ENCODE measurements at places on chromosomes 1 and 21.
A peak's percentile ranks its signal among the peaks of the same experiment; 100 is the strongest.

DNA sequence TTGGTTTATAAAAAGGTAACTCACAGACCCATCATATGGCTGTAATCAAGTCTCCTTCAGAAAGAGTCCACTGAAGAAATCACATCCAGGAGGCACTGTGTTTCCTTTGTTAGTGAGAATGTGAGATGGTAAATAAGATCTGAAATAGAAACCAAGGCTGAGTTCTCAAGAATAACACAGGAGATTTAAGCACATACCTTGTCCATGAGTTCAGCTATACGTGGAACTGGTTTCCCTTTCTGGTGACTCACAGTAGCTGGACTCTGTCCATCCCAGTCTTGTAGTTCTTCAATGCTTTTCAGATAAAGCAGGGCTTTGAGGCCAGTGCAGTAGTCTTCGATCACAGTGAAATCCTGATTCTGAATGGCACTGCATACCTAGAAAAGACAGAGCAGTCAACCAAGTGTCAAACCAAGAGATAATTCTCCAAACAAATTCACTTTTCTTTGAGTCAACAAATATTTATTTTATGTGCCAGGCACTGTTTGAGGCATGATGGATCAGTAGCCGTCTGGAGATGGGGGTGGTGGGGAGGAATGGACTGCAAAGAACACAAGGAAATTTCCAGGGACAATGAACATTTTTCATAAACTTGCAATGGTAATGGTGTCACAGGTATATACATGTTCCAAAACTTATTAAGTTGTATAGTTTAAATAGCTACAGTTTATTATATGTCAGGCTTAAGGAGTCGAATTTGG is 471.4 kb downstream of the PTBP2 start:
- DNase-seq: no peak

DNA sequence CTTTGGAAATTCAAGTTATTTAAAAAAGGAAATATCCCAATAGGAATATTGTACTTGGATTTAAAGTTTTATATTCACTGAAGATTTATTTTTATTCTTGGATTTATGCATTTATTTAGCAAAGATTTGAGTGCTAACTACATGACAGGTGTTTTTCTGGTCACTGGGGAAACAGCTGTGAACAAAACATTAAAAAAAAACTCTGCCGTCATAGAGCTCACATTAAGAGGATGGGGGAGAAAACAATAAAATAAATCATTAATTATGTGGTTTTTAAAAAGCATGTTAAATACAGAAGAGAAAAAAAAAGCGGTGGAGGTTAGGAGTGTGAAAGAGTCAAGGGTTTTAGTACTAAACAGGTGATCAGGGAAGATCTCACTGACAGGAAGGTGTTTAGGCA is 149.9 kb downstream of the GALNT2 start:
- DNase-seq: no peak

DNA sequence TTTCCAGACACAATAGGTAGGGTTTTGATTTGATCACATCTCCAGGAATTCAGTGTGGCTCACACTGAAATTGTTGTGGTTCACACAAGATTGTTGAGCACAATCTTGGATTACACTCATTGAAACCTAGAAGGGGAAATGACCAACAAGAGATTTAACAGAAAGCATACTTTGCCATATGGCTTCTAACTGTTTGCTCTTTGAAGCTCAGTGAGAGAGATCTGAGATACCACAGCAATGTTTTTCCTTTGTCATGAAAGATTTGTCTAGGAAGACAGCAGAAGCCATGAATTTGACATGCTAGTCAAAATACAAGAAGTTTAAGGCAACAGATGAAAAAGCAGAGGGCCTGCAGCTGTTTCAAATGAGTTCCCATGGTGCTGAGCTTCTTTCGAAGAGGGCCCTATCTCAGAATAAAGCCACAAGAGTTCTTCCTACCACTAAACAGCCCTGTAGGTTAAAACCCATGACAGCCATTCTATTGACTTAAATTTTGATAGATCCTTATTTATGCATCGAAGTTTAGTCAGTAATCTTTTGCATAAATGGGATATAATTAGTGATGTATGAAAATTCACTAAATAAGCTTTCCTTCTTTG is 650.4 kb downstream of the LTN1 start:
- no peak for DNase-seq

DNA sequence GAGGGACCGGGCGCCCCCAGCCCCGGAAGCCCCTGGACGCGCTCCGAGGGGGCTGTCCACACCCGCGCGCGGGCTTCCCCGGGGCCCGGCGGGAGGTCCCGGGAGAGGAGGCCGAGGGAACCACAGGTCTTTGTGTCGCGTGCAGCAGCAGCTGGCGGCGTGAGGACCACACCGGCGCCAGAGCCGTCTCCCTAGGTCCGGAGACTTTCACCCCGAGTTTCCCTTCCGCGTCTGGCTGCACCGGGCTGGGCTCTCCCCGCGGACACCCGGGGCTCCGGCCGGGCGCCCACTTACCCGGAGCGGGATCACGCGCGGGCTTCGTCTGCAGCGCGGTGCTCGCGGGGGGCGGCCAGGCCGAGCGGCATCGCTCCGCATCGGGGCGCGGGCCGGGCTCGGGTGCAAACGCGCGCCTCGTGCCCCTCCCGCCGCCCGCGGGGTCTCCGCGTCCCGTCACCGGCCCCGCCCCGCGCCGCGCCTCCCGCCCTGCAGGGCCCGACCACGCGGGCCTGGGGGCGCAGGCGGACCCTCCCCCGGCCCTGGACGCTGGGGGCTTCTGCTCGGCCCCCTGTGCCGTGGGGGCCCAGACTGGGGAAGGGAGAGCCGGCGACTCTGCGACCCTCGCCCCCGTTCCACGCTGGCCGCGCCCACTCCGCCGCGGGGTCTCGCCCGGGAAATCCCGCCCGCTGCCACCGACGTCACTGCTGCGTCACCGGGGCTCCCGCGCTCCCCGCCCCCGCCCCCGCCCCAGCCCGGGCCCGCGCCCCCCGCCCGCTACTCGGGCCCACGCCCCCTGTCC is at the start of gene GNG4:
Gene GNG4, minus strand, starts transcription at position 417 of the 796 bp plus-strand sequence. CDS start 65,946 bp downstream, outside the sequence.
- peak; percentile 29 for DNase-seq

GRCh38 chr1:12475947-12476346 is 142.1 kb downstream of the DHRS3 start:
- DNase-seq: no peak

DNA sequence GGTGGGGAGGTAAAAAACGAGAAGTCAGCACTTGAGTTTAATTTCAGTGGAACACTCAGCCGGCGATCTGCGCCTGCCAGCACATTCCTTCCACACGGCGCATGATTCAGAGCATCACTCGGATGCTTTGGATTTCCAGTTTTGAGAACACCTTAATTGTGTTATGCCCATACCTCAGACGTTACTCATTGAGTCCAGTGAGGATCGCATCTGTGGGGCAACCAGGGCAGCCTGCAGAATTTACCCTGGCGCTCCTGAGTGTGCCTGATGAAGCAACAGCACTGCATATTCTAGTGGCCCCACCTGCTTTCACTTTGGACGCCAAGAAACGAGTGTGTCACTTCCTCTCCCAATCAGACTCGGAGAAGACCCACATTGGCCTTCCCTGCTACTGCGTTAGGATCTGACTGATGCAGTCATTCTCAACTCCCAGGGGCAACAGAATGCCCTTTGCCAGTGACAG is 19.9 kb downstream of the FAM89A start:
- DNase-seq: no peak

GRCh38 chr1:16433030-16433429 is 4.2 kb downstream of the SPATA21 start:
- no peak for DNase-seq

- no peak for DNase-seq
Measured at GRCh38 chr1:100268202-100268601, 2.2 kb downstream of the RTCA start.

GRCh38 chr1:81702903-81703302 is 97.8 kb upstream of the ADGRL2 start:
- no peak for DNase-seq

DNA sequence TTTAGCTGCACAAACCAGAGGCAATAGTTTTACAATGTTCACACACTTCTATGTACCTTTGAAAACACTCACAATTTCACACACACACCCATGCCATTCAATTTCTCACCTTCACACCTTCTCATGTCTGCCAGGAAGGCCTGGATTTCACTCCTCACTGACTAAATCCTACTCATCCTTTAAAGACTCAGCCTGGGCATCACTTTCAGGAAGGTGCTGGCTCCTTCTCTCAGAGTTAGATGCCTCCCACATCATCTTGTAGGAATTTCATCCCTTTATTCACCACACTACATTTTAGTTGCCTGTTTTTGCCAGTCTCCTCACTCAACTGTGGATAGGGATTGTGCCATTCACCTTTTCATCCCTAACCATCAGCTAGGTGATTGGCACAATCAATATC is 2.3 kb downstream of the IL20 start:
- no peak for DNase-seq

DNA sequence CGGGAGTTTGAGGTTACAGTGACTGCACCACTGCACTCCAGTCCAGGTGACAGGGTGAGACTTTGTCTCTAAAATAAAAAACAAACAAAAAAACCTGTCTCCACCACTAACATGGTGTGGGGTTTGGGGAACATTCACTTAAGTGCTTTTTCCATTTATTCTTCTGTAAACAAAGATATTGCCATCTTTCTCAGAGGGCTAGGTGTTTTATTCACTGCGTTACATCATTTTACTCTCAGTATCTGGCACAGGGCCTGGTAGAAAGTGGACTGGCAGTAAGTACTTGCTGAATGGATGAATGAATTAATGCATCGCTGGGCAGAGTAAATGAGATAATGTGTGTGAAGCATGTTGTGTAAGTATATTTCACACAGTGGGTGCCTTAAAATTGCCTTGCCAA is 20.1 kb downstream of the KIAA0040 start:
- DNase-seq: no peak

GRCh38 chr1:211305044-211305443 is 21.6 kb upstream of the TRAF5 start:
- DNase-seq: peak; percentile 54

DNA sequence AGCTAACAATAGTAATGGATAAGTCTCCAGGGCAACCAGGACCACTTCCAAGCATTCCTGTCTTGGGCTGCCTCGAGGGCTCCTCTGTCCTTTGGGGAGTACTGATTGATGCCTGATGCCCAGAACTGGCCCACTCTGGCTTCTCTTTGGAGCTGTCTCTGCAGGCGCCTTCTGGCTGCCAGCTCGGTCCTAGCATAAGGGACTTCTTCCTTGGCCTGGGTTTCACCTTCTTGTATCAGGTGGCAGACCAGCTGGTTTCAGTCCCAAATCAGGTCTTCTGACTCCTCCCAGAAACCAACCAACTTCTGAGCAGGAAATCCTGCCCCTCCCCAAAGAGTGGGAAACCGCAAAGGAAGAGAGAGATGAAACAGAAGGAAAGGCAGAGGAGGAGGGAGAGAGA is 10.6 kb downstream of the G0S2 start:
- no peak for DNase-seq

DNA sequence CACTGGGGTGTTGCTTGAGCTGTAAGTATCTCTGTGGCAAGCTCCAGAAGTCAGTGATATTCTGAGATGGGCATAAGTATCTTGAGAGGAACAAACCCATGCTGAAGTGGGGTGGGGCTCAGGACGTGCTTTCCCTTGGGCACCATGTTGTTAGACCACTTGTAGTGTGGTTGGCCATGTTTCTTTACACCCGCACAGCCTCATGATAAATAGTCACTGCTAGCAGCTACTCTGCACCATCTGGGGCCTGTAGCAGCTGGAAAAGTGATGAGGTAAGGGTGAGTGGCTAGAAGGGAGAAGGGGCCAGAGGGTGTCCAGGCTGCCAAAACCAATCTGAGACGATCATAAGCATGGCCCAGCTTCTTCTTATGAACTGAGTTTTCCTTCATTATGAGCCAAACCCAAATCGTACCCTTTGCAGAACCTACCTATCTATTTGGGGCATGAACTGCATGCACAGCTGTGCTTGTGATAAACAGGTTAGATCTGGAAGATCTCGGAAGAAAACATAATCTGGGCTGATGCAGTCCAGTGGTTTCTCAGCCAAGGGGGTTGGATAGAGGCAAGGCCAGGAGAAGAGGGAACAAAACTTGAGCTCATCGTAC is 91.9 kb upstream of the IRF2BP2 start:
- DNase-seq: no peak

GRCh38 chr1:90591355-90591969 is 125.6 kb downstream of the BARHL2 start:
- no peak for DNase-seq

DNA sequence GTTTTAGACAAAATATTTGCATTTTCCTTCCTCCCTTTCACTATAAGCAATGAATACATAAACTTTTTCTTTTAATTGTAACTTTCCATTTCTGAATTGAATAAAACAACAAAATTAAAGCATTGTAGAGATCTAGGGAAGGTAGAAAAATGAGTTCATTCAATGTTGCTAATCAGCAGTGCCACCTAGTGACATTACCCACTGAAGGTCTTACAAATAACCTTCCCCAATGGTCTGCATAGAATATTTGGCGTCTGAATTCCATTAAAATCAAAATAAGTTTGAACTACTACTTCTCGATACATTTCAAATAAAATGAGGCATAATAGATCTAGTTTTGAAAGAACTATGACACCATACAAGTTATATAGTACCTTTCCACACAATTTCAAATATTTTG is 19.6 kb downstream of the FH start:
- no peak for DNase-seq

All from activated naive CD4-positive, alpha-beta T cell treated with anti-CD3 and anti-CD28 coated beads, Interleukin-2, amount 50 U/mL, for 16 hours (primary cell).